Pancreas (tissue), 10 donors: ENCODE measurements at places on chromosomes 5 and 9.
A peak's percentile ranks its signal among the peaks of the same experiment; 100 is the strongest.

- H3K27ac ChIP-seq, result no peak overlapping the region
- H3K4me3 ChIP-seq, result no peak overlapping the region
- no peaks in the 10 kb centered on the region for H3K36me3 ChIP-seq
These were observed 126.5 kb downstream of the MYO10 start for GRCh38 chr5:16809395-16810207.

- H3K36me3 ChIP-seq, result no peaks in the 10 kb centered on the region
- no peak overlapping the region for H3K27ac ChIP-seq
- no peaks in the 10 kb centered on the region for H3K27me3 ChIP-seq
- no peak for DNase-seq
- H3K4me1 ChIP-seq, result no peaks in the 10 kb centered on the region
These were observed 829.6 kb downstream of the TLR4 start for GRCh38 chr9:118533850-118534249.

- no peak overlapping the region for H3K4me3 ChIP-seq
- DNase-seq, result no peak
- no peak overlapping the region for H3K27ac ChIP-seq
- peaks cover 4% of the 10 kb centered on the region for H3K4me1 ChIP-seq
These were observed 5.0 kb upstream of the C9 start for GRCh38 chr5:39369123-39369815.

DNA sequence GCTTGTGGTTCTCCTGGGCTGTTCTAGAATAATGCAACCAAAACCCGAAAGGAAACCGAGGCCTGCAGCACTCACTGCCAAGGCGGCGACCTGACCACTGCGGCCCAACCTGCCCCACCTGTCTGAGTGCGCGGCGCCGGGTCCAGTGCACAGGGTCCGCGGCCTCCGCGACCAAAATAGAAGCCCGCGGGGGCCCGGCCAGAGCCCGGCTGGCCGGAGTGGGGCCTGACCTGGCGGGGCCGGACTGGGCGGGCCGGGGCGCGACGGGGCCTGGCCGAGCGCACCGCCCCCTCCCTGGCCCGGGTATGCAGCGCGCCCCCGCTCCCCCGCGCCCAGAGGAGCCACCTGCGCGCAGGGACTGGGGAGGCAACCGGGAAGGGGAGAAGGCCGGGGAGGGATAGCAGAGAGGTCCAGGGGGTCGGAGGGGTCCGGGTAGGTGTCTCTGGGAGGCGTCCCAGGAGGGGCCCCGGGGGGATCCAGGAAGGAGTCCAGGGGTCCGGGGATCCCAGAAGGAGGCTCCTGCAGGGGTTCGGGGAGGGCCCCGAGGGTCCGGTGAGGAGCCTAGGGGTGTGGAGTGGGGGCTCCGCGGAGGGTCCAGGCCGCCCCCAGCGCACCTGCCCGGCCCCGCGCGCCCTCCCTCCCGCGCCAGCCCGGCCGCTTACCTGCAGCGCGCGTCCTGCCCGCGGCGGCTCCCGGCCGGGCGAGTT lies 503 bp downstream of the SEMA4D start:
- peak overlapping the region; percentile 39 for H3K27ac ChIP-seq
- DNase-seq, result no peak
- peak overlapping the region; percentile 80 for H3K4me3 ChIP-seq
- no peaks in the 10 kb centered on the region for H3K27me3 ChIP-seq

GRCh38 chr5:80453366-80453765 lies 34.5 kb upstream of the FAM151B start:
- H3K4me3 ChIP-seq, result no peak overlapping the region
- H3K36me3 ChIP-seq, result peaks cover 4% of the 10 kb centered on the region
- no peaks in the 10 kb centered on the region for H3K27me3 ChIP-seq
- no peaks in the 10 kb centered on the region for H3K4me1 ChIP-seq
- no peak overlapping the region for H3K27ac ChIP-seq

- no peak for DNase-seq
- H3K36me3 ChIP-seq, result no peaks in the 10 kb centered on the region
- H3K27ac ChIP-seq, result no peak overlapping the region
- H3K4me3 ChIP-seq, result no peak overlapping the region
- H3K27me3 ChIP-seq, result no peaks in the 10 kb centered on the region
- H3K4me1 ChIP-seq, result peaks cover 7% of the 10 kb centered on the region
These were observed 44.8 kb upstream of the EQTN start for GRCh38 chr9:27341545-27342294.

- H3K27ac ChIP-seq, result peak within 1 kb of the TSS; percentile 83
- no peaks in the 10 kb centered on the region for H3K27me3 ChIP-seq
- DNase-seq, result peak; percentile 91
- peak within 1 kb of the TSS; percentile 48 for H3K4me3 ChIP-seq
- no peaks in the 10 kb centered on the region for H3K36me3 ChIP-seq
These were observed at the start of gene KIF12 for GRCh38 chr9:114098936-114099668. KIF12 (minus strand) TSS chr9:114099292; CDS start chr9:114099276, 16 bp downstream.

DNA sequence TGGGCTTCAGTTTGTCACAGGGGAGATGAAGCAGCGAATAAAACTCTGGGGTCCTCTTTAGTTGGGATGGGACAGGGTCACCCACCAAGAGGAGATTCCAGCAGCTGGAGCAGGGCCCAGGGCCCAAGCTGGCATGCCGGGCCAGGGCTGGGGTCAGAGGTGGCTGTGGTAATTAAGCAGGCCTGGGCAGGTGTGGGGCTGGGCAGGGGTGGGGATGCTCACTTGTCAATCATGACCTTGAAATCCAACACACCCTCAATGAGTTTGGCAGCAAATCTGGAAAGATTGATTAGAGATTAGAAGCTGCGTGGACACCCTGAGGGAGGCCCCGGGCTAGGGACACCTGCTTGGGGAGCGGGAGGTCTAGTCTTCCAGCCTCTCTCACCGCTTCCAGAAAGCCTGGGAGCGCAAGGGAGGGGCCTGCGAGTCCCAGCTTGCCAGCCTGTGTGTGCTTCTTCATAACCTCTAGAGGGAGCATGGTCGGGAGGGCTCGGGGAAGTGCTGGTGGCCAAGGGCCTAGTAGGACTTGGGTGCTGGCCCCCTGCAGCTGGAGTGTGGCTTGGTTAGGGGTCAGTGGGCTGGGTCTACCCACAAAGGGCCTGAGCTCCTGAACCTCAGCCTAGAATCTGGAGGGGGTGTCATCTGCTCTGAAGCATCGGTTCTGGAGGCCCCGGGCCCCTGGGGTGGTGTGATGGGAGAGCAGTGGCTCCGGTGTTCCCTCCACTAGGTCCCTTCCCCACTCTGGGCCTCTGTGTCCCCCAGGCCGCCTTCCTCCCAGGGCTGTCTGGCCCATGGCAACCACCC lies 7.6 kb downstream of the CRAT start:
- H3K27me3 ChIP-seq, result no peaks in the 10 kb centered on the region
- H3K27ac ChIP-seq, result peak overlapping the region; percentile 3
- no peak overlapping the region for H3K4me3 ChIP-seq
- DNase-seq, result peak; percentile 76

DNA sequence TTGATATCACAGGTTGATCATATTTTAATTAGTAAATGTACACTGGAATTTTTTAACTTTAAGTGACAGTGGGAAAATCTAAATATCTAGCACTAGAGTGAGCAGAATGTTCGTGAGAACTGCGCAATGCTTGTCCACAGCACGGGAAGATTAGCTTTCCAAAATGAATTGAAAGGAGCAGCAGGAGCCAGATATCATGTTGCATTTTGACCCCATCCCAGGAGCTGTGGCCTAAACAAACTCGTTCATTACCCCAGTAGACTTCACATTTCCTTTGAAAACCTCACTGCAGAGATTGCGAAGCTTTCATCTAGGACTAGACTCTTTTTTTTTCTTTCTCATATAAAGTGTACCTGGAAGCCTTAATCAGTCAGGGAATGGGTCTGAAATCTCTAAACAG lies 525.8 kb downstream of the CTNND2 start:
- H3K4me3 ChIP-seq, result no peak overlapping the region
- no peak overlapping the region for H3K27ac ChIP-seq
- no peak for DNase-seq
- H3K27me3 ChIP-seq, result no peaks in the 10 kb centered on the region

DNA sequence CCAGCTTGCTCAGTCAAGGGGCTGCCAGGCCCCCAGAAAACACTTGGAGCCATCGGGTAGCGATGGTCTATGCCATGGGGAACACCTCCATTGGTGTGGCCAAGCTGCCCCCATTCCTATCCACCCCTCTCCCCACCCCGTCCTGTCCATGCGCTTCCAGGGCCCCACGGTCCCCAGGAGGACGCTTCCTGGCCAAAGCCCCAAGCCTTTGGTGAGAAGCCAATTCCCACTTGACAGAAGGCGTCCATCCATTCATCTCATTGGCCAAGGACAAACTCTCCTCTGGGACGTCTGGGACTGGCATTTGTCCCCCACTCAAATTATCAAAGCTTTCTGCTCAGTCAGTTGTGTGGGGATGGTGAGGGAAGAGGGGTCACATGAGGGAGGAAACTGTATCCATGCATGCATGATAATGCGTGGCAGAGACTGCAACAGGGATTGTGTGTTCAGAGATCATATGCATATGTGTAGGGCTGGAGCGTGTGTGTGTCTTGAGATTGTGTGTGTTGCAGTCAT lies 9.5 kb downstream of the CPLX2 start:
- H3K36me3 ChIP-seq, result no peaks in the 10 kb centered on the region
- no peak overlapping the region for H3K27ac ChIP-seq
- no peak for DNase-seq

DNA sequence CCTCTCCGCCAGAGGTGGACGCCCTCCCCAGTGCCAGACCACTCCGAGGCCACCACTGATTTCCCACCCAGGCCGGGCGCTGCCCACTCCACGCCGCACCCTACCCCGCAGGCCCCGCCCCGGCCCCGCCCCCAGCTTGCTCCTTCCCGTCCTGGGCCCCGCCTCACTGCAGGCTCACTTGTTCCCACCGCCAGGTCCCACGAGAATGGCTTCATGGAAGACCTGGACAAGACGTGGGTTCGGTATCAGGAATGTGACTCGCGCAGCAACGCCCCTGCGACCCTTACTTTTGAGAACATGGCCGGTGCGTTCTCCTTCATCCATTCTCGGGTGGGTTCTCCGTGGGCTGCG lies 6.5 kb downstream of the LRRC26 start:
- peaks cover 13% of the 10 kb centered on the region for H3K4me1 ChIP-seq
- no peak overlapping the region for H3K27ac ChIP-seq
- H3K36me3 ChIP-seq, result no peaks in the 10 kb centered on the region

GRCh38 chr9:119273984-119274665 lies 95.1 kb downstream of the BRINP1 start:
- no peaks in the 10 kb centered on the region for H3K36me3 ChIP-seq
- no peak overlapping the region for H3K27ac ChIP-seq
- H3K4me1 ChIP-seq, result no peaks in the 10 kb centered on the region

DNA sequence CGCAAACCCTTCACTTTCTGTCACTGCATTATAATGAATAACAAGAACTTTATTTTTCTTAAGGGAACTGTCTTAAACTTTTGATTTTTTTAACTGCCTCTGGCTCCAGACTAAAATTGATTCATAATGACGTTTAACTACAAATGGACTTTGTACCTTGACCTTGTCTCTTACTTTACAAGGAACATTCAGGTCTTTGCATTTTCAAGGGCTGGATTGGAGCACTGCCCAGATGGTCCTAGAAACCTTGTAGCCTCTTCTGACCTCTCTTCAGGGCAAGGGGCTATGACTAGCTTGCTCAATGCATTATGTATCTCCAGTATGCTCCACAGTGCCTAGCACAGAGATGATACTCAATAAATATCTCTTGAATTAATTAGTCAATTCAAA lies 612.6 kb upstream of the CLINT1 start:
- H3K27me3 ChIP-seq, result no peaks in the 10 kb centered on the region
- H3K4me3 ChIP-seq, result no peak overlapping the region
- H3K27ac ChIP-seq, result peak overlapping the region; percentile 1
- DNase-seq, result peak; percentile 24

DNA sequence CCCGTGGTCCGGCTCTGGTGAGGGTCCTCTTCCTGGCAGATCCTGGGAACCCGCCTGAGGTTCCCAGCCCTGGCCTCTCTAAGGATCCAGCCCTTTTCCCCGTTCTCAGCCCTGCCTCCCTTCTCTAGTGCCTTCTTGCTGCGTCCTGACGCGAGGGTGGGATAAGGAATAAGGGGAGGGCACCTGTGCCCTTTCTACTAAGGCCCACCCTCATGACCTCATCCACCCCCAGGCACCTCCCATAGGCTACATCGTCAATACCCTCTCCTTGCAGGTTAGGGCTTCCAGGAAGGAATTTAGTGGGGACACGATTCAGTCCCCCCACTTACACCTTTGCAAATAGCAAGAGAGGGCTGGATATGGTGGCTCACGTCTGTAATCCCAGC lies 10.7 kb upstream of the DIPK1B start:
- peaks cover 16% of the 10 kb centered on the region for H3K4me1 ChIP-seq
- H3K27me3 ChIP-seq, result no peaks in the 10 kb centered on the region
- DNase-seq, result no peak
- H3K27ac ChIP-seq, result no peak overlapping the region
- no peaks in the 10 kb centered on the region for H3K36me3 ChIP-seq
- H3K4me3 ChIP-seq, result no peak overlapping the region

- DNase-seq, result no peak
- H3K4me3 ChIP-seq, result no peak overlapping the region
- H3K36me3 ChIP-seq, result no peaks in the 10 kb centered on the region
- H3K27me3 ChIP-seq, result no peaks in the 10 kb centered on the region
- H3K4me1 ChIP-seq, result no peaks in the 10 kb centered on the region
These were observed 245.7 kb upstream of the IRX1 start for GRCh38 chr5:3349704-3350565.

- no peak for DNase-seq
- H3K4me1 ChIP-seq, result peaks cover 8% of the 10 kb centered on the region
- H3K4me3 ChIP-seq, result no peak overlapping the region
- no peaks in the 10 kb centered on the region for H3K27me3 ChIP-seq
These were observed 57.4 kb downstream of the FEM1C start for GRCh38 chr5:115487168-115487567.

GRCh38 chr5:154850255-154851062 lies at the start of gene FAXDC2:
FAXDC2 (minus strand) TSS chr5:154850603; CDS start chr5:154838178, 12,425 bp downstream.
- H3K4me3 ChIP-seq, result peak within 1 kb of the TSS; percentile 32
- peak; percentile 36 for DNase-seq
- no peaks in the 10 kb centered on the region for H3K36me3 ChIP-seq
- peak within 1 kb of the TSS; percentile 81 for H3K27ac ChIP-seq

GRCh38 chr5:137954131-137954879 lies 65.0 kb downstream of the PKD2L2 start:
- H3K4me3 ChIP-seq, result no peak overlapping the region
- H3K4me1 ChIP-seq, result no peaks in the 10 kb centered on the region
- no peaks in the 10 kb centered on the region for H3K27me3 ChIP-seq
- no peak for DNase-seq
- no peak overlapping the region for H3K27ac ChIP-seq

- H3K4me1 ChIP-seq, result no peaks in the 10 kb centered on the region
- DNase-seq, result no peak
- H3K27ac ChIP-seq, result no peak overlapping the region
These were observed 4.4 kb upstream of the FGD3 start for GRCh38 chr9:92942688-92943616.

DNA sequence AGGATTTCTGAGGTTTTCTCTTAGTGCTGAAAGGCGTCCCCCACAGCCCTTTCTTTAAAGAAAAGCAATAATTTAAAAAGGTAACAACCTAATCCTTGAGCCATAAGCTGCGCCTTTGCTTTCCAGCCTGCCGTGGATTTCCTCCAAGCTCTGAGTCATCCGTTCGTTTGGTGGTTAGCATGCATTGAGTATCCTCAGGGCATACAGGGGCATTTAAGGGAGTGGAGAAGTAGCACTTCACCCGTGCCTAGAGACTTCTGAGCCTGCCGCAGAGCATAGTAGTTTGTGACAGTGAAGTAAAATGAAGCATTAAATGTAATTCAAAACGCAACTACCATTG lies 892 bp upstream of the TNC start:
- no peak overlapping the region for H3K27ac ChIP-seq
- H3K4me1 ChIP-seq, result peaks cover 10% of the 10 kb centered on the region
- no peak overlapping the region for H3K4me3 ChIP-seq
- DNase-seq, result peak; percentile 31
- no peaks in the 10 kb centered on the region for H3K36me3 ChIP-seq

- H3K4me3 ChIP-seq, result no peak overlapping the region
- no peak for DNase-seq
- no peaks in the 10 kb centered on the region for H3K36me3 ChIP-seq
- no peaks in the 10 kb centered on the region for H3K27me3 ChIP-seq
- no peak overlapping the region for H3K27ac ChIP-seq
- no peaks in the 10 kb centered on the region for H3K4me1 ChIP-seq
These were observed 95.8 kb downstream of the RAPGEF6 start for GRCh38 chr5:131539251-131539650.
